ENCODE measurements at places on chromosomes 5 and 9. TPM values are rescaled to one million over a fixed set of nuclear protein-coding genes. Genes with fewer than 3 reads are reported as not detected.

- no peak for DNase-seq
Measured at GRCh38 chr5:76710991-76711390, 4.9 kb upstream of the F2R start.

DNA sequence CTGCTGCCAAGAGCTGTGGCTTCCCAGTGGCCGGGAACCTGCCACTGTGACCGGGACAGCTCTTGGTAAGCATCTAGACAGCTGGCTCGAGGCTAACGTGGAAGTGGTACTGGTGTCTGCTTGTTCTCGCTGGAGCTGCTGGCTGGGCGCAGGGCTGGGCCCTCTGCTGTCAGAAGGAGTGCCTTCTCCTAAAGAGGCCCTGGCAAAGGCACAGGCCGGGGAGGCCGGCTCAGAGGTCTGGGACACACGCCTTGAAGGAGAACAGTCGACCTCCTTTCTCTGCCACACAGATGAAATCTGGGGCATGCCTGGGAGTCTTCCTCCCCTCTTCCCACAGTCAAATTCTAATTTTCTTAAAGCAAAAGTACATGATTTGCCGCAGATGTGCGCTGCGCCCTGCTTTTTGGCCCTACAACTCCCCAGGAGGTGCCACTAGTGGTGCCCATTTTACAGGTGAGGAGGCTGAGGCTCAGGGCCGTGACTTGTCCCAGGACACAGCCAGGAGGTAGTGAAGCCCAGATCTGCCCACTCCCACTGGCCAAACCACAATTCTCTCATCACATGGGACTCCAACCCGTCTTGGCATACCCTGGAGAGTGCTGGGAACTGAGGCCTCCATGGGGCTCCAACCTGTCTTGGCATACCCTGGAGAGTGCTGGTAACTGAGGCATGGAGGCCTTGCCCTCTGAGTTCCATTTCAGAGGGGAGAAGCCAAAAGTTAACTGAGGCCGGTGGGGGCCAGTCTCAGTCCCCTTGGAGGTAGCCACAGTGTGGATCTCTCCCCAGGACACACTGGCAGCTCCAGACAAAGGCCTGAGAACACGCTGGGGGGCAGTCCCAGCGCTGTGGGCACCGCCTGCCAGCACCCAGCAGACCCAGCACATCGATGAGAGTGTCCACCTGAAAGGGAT is 12.0 kb upstream of the RXRA start:
- peak; percentile 75 for DNase-seq

- DNase-seq, result no peak
Measured at GRCh38 chr9:126756876-126757415, 47.9 kb upstream of the ZBTB43 start.

DNA sequence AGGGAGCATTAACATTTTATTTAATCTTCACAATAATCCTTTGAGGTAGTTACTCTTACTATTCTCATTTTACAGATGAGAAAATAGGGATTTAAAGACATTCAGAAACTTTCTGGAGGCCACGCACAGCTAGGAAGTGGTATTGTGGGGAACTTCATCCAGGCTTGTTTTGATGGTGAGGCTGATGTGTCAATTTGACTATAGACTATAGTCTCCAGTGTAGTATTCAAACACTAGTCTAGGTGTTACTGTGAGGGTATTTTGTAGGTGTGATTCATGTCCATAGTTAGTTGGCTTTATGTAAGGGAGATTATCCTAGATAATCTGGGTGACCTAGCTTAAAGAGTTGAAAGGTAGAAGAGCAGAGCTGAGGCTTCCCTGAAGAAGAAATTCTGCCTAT is 54.1 kb upstream of the ELL2 start:
- DNase-seq, result no peak

DNA sequence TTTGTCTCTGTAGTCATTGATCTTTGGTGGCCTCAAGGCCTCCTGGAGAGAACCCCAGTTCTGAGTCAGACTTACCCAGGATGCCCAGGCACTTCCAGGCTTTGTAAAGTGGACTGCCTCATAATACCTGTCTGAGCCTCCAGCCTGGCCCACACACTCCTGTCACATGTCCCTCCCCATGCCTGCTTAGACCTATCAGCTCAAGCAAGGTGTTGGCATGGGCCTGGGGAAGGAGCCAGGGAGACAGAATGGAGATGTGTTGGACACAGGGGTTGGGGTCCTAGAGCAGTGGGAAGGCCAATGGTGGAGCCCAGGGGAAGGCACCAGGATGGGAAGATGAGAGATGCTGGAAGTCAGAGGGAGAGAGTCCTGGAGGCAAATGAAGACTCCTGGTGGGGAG is 136.2 kb downstream of the CFAP90 start:
- peak; percentile 60 for DNase-seq

- DNase-seq, result no peak
Measured at GRCh38 chr5:121688781-121689180, 162.9 kb upstream of the FTMT start.

DNA sequence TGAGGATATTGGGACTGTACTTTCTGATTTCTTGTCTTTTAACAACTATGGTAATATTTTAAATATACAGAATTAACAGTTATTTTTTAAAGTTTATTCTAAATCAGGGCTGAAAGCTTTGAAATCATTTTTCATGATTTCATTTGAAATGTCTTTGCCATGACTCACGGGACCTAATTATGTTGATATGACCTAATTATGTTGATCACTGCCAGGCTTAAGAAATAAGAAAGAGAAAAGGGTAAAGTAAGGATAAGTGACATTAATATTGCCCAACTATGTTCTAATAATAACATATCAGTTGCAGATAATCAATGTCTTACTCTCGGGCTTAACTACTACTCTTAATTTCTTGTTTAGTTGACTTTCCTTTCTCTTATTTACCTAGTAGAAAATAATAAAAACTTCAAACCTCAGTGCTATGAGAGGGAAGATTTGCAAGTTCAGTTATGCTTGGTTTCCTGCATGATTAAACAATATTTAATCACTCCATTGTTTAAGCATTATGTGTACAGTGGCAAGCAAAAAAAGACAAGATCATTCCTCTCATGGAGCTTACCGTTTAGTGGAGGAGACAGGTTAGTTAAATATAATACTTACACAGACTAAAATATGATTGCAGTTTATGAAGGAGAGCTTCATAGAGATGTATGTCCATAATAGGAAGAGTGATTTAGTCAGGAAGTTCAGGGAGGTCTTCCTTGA is 67.0 kb upstream of the EIF4EBP3 start:
- no peak for DNase-seq

- DNase-seq, result no peak
Measured at GRCh38 chr9:37163299-37163698, 42.9 kb downstream of the ZCCHC7 start.

DNA sequence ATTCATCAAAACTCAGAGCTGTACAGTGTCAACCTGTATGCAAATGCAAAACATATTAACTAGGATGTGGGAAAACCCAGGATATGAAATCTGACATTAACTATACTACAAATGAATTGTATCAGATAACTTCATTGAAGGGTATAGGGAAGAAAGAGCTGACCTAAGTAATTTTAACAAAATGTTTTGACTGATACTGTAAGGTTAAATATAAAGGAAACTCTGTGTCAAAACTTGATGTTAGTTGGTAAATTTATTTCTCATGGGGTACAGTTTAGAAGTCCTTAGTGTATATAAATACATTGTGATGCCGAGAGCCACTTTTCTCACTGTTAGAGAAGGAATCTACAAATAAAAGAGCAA is 78.1 kb upstream of the VCAN start:
- DNase-seq, result no peak

DNA sequence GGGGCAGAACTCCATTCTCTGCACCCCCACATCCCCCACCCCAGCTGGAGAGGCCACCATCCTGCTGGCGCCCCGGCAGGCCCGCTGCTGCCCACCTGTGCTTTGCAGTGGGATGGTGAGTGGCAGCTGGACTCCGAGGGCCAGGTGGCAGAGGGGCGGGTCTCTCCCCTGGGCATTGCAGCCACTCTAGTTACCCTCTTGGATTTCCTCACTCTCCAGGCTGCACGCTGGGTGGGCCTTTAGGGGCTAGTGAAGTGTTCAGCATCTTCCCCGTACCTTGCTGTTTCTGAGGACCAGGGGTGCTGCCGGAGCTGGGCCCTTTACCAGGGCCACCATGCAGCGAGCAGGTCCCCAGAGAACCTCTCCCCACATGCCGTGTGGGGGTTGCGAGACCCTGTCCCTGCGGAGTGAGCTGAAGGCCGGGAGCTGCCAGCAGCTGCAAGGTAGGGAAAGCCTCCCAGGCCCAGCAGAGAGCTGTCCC is 88.4 kb upstream of the SH3PXD2B start:
- no peak for DNase-seq

GRCh38 chr5:72584466-72584865 is 77.3 kb upstream of the ZNF366 start:
- no peak for DNase-seq

GRCh38 chr9:37840560-37841194 is 40.1 kb downstream of the DCAF10 start:
- DNase-seq, result no peak

DNA sequence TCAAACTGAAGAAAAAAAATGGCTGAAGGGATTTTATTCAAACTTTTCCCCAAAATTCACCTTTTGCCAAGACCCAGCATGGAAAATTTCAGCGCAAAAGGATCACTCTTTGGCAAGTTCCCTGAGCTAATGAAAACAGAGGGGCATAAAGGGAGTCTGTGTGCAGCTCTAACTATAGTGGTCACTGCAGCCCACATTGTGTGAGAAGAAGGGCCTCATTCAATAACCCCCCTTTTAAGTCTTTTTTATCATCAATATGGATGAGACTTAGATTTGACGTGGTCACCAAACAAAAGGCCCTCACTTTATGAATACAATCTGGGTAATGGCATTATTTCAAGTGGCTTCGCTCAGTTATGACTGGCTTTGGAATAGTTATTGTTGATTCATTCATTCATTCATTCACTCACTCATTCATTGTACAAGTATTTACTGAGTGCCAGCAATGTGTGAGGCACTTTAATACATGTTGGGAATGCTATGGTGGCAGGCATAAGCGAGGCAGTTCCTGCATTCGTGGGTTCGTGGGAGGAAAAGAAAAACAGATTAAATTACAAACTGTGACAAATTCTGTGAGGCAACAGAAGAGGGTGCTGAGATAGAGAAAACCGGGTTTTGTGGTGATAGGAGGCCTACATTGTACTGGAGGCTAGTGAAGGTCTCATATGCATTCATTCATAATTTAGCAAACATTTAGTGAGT is 145.7 kb upstream of the KLF4 start:
- no peak for DNase-seq

Gene HAVCR1
- total RNA-seq, result not detected

Gene KCNIP1
- 12.0 TPM for total RNA-seq

Gene MELK
- total RNA-seq, result 10.4 TPM

Gene SLC6A3
- total RNA-seq, result not detected

Gene MAP1B
- 316 TPM for total RNA-seq
